OCI-LY7 (cell line): ENCODE measurements at places on chromosomes 1 and 21.

DNA sequence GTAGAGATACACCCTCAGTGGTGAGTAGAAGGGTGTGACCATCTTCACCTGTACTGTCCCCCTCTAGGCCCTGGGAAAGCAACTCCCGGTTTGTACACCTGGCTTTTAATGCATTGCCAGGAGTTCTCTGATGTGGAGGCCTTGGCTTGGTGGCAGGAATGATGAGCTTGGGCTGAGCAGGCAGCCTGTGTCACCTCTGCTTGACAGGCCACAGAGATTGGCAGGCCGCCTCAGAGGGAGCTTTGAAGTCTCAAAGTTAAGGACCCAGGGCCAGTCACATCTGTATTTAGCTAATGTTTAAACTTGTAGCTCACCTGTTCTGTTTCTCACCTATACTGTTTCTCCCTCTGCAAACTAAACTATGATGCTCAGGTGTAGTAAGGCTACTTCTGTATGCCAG lies 28.5 kb downstream of the HUNK start:
- DNase-seq = no peak

- no peak for DNase-seq
These were observed 981.2 kb downstream of the TTLL7 start for GRCh38 chr1:83017701-83018100.

DNA sequence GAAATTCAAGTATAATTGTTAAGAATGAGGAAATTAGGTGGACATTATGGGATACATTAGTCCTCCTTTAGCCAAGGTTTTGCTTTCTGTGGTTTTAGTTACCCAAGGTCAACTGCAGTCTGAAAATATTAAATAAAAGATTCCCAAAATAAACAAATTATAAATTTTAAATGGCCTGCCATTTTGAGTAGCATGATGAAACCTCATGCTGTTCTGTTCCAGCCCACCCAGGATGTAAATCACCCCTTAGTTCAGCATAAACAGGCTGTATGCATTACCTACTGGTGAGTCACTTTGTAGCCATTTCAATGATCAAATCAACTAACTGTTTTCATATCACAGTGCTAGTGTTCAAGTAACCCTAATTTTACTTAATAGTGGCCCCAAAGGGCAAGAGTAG lies 132.5 kb upstream of the LYPLAL1 start:
- DNase-seq = no peak

DNA sequence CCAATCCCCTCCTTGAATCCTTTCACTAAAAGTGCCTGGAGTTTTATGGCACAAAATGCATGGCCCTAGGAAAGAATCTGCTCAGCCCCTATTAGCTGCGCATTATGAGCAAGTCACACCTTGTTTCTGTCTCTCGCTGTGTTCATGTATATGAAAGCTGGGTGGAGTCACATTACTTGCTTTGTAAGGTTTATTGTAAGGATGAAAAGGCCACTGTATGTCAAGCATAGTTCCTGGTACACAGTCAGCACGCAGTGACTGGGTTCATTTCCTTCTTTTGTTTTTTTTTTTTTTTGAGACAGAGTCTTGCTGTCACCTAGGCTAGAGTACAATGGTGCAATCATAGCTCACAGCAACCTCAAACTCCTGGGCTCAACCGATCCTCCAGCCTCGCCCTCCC lies 6.7 kb upstream of the SLC9A1 start:
- DNase-seq = peak; percentile 87

DNA sequence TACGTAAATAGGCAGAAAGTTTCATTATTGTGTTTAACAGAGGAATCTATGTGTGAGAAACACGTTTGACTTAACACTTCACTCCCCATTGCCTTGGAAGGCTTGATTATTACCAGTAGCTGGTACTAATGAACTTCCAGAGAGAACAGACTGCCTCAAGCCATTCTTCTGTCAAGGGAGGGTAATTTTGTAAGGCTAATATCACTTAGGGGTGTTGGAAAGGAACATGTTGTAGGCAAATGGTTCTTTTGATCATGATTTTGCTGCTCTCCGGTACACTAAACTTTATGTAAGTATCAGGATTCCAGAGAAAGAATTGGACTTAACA lies 1.8 kb downstream of the LAMC1 start:
- no peak for DNase-seq

- peak; percentile 26 for DNase-seq
These were observed 32.4 kb downstream of the MAPKAPK2 start for GRCh38 chr1:206716870-206717673.

DNA sequence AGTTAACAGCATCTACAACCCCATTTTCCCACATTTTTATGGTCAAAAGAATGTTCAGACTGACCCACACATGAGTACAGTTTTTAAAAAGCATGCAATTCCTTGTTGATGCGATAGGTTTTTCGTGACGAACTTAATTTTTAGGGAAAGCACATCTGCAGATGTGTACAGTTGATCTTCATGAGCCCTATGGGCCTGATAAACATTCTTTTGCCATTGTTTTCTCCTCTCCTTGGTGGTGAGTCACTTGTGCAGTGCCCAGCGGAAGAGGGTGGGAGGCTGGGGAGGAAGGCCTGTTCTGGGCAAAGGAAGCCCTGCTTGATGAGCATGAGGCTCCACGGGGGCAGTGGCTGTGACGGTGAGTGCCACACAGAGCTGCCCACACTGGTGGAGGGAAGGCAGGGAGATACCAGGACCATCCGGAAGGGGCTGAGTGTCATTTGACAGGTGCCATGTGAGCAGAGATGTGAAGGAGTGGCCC lies 5.3 kb downstream of the ARF1 start:
- no peak for DNase-seq

DNA sequence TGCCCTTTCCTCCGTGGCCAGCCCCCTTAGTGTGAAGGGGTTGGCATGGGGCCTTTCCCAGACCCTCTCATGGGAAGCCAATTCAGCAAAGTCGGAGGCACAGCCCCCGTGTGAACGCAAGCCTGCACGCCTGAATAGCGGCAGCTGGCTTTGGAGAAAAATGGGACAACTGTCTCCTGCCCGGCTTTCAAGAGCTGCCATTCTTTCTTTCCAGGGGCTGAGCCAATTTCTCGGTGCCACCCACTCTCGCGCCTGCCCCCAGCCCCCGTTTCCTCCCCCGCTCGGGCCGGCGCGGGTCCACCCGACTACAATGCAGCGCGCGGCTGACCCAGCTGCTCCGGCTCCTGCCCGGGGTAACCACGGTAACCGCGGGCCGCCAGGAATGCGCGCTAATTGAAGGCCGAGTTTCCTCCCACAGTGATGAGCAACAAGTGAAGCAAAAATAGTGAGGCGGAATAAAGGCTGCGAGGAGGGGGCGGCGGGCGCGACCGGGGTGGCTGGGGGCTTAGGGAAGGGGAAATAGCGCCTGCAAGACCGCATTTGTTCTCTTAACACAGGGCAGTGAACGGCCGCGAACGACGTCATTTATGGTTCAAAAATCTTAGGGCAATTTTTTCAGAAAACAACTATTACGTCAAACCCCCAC lies 27.8 kb downstream of the ILDR2 start:
- no peak for DNase-seq

DNA sequence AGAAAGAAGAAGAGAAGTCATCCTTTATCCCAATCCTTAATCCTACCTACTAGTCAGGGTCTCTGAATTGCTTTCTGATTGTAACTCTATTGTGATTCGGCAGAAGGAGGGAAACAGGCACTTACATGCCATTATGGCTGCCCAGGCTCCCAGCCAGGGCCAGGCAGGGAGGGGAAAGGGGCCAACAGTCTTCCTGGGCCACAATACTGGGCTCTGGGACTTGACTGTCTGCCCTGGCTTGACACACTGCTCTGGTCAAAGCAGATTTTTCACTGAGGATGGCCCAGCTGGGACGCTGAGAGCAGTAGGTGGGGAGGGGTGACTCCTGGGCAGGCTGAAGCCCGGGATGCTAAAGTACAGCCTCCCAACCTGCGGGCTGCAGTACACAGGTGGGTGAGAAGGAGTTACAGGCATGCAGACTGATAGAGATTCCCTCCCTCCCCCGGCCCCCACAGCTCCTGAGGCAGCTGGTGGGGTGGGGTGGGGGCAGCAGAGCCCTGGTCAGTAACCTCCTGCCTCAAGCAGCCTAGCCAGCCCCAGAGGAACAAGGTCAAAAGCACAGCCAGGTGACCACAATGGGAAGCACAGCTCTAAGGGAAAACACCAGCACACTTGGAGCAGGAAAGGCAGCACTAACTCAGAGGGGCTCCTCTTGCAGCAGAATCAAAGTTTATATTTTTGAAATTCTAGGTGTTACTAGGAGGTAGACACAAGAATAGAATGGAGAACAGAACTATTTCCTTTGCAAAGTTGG lies 25.3 kb downstream of the KCND3 start:
- no peak for DNase-seq

- DNase-seq = peak; percentile 16
These were observed 59.6 kb downstream of the KCNAB2 start for GRCh38 chr1:6105218-6105679.

DNA sequence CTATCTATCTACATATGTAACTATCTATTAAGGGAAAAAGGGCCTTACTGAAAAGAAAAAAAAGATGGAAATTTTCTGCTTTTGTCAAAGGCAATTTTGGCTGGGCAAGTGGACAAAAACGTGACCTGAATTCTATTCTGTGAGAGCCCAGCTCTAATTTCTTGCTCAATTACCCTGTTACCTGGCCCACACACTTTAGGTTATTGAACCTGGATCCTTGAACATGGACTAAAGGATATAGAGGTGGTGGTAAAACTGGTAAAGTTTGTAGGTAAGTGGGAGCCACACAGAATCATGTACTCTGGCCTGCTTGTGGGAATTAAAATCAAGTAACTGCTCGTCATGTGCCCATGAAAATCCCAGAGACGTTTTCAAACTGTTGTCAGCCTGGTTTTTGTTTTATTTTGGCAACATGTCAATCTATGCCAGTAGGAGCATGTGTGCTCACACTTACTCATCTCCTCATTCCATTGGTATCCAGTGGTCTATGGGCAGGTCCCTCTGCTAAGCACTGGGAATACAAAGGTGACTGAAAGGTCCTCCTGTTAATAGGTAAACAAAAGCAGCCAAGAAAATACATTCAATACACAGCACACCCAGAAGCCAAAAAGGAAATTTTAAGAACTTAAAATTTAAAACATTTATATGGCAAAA lies 113.7 kb upstream of the WARS2 start:
- DNase-seq = no peak

GRCh38 chr1:93081716-93082115 lies 2.6 kb downstream of the MTF2 start:
- no peak for DNase-seq

DNA sequence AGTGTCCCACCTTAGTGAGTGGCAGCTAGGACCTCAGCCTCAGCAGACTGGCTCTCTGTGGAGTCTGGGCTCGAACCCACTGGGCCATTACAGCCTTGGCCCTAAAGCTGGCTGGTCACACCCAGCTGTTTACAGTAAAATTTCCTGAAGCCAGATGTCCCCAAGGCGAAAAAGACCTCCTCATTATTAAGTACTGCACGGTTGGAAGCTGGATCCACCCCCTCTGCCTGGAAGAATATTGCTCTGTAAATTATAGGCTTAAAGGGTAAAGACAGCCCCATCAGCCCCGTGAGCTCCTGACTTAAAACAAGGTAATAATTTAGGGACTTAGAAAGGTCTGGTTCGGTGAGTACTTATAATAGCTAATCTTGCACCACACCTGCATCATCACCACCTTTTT lies 30.3 kb upstream of the TMEM51 start:
- DNase-seq = no peak

DNA sequence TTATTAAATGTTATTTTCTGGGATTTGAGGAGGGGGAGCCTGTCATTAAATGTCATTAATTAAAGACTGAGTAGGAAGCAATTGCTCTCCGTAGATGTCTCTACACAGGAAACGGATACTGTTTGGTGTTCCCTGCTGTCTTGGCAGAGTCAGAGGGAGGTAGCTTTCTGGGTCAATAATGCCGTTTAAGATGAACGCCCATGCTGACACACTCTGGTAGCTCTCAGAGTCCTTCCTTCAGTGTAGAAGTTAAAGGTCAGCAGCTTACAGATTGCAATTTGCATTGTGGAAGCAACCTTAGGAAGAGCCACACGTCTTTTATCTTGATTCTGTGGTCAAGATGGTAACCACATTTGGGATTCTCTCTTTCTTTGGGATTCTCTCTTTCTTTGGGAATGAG lies 257.5 kb downstream of the KIF26B start:
- no peak for DNase-seq

GRCh38 chr1:5864256-5864655 lies 128.0 kb downstream of the NPHP4 start:
- no peak for DNase-seq

DNA sequence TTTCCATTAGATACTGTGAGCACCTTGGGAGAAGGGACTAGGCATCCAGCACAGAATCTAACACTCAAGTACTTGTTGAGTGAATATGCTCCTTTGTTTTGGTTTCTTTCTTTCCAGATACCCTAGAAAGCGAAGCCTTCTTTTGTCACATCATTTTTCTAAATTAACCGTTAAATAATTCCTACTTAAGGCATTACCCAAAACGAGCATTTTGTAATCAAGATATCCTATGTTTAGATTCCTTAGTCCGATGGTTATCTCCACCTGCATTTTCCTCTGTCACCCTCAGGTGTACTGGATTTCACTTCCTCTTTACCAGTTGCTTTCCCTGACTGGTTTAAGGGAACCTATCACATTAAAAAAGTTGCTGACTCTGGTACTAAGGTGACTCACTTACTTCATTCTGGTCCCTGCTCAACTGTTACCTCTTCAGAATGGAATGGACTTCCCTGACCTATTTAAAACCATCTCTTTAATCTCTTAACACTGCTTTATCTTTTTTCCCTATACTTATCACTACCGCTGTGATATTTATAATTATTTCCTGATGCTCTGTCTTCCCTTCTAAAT lies 3.2 kb downstream of the B3GALNT2 start:
- DNase-seq = peak; percentile 46

DNA sequence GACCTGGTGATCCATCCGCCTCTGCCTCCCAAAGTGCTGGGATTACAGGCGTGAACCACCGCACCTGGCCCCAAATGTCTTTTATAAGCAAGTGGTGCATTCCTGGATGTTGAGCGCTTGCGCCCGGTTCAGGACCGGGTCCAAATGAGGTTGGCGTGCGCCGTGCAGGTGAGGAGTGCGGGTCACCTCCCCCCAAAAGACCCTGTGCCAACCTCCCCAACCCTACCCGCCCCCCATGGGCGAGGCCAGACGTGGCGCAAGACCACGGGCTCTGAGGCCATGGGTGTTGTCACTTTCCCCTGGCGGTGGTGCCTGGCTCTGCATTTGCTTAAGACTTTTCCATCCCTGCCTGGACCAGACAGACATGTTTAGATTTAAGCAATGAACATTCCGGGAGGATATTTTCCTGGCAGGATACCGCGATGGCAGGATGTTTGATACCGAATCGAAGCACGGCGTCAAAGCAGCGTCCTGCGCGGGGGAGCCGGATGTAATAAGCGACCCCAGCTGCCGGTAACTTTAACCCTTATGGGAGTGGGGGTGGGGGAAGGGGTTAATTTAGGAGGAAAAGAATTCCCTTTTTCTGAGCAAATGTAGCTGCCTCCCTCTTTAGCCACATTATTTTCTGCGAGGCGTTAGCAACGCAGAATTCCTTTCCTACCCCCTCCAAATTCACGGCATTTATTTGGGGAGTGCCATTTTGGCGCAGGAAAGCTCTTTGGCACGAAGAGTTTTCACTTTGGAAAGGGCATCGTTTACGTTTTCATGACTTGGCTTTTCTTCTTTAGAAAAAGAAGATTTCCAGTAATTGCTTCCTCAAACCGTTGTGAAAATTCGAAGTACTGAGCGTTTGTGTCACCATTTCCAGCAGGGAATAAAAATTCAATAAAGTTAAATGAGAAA lies 27.8 kb upstream of the RNF187 start:
- peak; percentile 92 for DNase-seq
